ENCODE measurements at places on chromosomes 1 and 21. TPM values are rescaled to one million over a fixed set of nuclear protein-coding genes. Genes with fewer than 3 reads are reported as not detected.
A peak's percentile ranks its signal among the peaks of the same experiment; 100 is the strongest.

GRCh38 chr21:42384156-42384945 is 11.5 kb downstream of the TMPRSS3 start:
- DNase-seq, result no peak

DNA sequence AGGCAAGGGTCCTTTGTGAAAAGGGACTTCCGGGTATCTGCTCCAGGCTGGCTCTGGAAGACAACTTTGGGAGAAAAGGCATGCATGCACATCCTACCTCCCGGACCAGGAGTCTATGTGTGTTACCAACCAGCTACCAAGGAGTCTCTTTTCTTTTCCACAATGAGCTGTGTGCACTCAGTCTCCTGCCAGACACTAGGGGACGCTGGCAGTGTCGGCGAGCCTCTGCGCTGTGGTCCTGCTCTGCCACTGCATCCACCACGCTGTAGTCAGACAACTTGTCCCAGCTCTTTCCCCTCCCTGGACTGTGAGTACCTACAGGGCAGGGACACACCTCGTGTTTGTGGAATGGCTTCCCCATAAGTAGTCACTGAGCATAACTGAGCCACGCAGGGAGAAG is 5.1 kb upstream of the SSR2 start:
- peak; percentile 68 for DNase-seq

DNA sequence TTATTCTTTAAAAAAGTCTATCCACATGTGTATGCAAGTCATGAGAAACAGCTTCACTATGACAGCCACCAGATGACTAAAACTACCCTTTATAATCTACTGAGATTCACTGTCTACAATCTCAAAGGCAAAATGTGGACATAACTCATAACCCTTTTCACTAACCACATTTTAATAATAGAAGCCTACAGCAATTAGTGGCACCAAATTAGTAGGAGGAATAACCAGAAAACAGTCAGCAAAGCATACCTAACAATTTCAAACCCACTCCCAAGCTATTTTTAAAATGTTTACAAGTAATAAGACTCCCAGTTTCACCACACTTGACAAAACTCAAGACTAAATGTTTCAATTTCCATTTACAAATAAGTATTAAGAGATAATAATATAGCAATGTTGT is 442.9 kb downstream of the PTPRC start:
- no peak for DNase-seq

DNA sequence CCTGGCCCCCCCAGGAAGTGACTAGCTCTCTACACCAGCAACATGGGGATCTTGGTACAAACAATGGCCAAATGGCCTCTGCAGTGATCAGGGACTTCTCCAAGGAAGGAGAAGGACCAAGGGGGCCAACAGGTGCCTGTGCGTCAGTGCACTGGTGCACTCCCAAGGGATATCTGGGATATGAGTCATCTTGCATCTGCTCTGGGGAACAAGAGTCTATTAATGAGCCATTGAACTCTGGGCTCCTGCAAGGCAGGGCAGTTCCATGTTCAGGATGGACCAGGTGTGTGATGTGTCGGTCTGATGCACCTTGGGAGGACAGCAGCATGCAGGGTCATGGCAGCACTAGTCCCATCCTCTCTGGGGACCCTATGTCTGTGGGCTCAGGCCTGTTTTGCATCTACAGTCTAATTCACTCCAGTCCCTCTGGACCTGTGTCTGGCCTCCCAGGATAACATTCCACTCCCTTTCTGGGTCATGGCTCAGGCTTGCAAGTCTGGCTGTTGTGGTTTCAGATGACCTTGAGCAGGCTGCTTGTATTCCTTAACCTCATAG is 125.3 kb downstream of the TRABD2B start:
- DNase-seq, result no peak

DNA sequence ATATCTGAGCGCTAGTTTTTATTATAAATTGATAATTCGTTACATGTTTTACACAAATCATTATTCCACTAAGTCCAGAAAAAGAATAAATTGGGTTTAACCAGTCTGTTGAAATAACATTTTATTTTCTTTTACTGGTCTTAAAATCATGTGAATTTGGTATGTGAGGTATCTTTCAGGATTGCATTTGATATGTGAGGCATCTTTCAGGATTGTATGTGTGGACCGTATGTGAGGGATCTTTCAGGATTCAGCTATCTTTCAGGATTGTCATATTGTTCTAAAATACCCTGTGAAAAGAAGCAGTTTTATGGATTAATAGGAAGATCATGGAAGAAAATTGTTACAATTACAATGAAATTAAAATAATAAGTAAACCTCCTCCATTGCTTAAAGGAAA is 42.9 kb downstream of the USP25 start:
- no peak for DNase-seq

- peak; percentile 53 for DNase-seq
Measured at GRCh38 chr1:109040989-109041620, 797 bp downstream of the WDR47 start.

- DNase-seq, result no peak
Measured at GRCh38 chr1:96488777-96489176, 232.8 kb upstream of the PTBP2 start.

- peak; percentile 49 for DNase-seq
Measured at GRCh38 chr1:48572646-48573258, 100.7 kb upstream of the SPATA6 start.

- DNase-seq, result no peak
Measured at GRCh38 chr1:113207019-113207418, 134.0 kb downstream of the LRIG2 start.

DNA sequence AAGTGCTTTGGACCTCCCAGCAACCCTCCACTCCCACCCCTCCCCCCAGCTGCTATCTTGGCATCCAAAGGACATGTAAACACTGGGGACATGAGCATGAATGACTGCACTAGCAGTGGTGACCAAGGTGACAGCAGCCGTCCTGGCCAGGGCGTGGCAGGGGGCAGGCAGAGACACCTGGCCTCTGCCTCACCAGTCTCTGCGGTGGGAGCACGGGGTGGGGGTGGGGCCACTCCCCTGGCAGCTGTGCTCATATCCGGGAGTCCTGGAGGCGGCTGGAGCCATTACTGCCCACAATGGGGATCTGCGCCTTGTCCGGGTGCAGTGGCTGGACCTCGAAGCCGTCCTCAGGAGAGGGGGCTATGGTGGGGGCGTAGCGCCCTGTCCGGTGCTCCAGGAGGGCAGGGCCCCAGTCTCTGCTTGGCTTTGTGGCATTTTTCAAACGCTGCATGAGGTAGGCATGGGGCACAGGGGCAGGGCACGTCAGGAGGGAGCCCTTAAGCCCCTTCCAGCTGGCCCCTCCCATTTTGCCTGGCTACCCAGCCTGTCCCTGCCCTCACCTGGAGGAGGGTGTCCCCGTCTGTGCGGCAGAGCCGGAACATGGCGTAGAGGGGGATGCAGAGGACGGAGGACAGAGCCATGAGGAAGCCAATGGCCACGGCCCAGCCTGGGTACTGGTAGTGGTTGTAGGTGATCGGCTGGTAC is 6.0 kb downstream of the CCDC24 start:
- DNase-seq, result no peak

DNA sequence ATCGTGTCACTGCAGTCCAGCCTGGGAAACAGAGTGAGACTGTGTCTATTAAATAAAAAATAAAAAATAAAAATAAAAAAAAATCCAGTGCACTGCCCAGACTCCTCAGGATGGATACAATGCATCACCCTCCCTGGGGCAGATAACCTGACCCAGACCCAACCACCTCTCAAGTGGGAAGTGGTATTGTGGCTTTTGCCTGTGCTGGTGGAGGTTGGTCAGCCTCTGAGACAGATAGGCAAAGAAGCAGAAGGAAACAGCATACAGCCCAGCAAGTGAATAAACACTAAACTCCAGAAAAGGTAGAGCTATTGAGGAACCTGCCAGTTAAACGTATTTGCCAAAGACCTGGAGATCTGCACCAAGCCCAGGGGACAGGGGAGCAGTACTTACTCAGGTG is 22.0 kb downstream of the HHIPL2 start:
- no peak for DNase-seq

DNA sequence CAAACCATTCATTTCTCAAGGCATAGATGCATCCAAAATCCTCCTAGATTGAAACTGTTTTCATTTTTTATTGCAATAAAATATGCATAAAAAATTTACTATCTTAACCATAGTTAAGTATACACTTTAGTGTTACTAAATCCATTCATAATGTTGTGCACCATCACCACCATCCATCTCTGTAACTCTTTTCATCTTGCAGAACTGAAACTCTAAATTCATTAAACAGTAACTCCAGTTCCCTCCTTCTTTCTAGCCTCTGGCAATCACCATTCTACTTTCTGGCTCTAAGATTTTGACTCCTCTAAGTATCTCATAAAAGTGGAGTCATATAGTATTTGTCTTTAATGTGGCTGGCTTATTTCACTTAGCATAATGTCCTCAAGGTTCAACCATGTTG is 236.8 kb downstream of the SMYD3 start:
- DNase-seq, result no peak

GRCh38 chr21:20250337-20250736 is 747.9 kb upstream of the NCAM2 start:
- DNase-seq, result no peak

DNA sequence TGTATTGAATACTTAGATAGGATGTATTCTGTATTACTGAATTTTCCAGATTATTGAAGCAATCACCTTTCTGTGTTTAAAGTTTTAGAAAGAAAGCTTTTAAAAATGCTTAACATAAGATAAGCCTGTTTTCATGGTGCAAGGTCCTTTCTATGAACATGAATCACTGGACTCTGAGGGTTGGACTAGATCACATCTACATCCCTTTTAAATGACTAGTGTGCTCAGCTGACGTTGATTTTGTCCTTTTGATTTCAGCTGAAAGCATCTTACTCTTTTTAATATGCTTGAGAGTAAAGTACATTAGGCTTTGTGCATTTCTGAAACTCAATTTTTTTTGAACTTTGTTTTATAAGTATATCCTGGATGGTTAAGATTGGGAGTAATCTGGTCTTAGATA is 16.2 kb downstream of the MIER1 start:
- no peak for DNase-seq

DNA sequence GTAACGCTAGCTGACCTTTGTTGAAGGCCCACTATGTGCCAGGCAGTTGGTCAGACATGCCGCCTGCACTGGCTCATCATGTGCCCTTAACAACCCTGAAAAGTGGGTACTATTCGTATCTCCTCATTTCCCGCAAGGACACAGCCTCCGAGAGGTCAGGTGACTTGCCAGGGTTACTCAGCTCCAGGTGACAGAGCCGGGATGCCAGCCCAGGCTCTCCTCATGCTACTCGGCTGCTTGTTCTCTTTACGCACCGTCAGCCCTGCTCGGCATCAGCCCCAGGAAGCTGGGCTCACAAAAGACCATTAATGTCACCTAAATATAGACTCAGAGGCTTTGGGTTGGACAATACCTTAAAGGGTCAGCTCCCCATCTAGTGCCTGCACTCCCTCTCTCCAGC is 29.0 kb downstream of the GRHL3 start:
- no peak for DNase-seq

- peak; percentile 58 for DNase-seq
Measured at GRCh38 chr1:36384542-36385409, 948 bp downstream of the STK40 start.

DNA sequence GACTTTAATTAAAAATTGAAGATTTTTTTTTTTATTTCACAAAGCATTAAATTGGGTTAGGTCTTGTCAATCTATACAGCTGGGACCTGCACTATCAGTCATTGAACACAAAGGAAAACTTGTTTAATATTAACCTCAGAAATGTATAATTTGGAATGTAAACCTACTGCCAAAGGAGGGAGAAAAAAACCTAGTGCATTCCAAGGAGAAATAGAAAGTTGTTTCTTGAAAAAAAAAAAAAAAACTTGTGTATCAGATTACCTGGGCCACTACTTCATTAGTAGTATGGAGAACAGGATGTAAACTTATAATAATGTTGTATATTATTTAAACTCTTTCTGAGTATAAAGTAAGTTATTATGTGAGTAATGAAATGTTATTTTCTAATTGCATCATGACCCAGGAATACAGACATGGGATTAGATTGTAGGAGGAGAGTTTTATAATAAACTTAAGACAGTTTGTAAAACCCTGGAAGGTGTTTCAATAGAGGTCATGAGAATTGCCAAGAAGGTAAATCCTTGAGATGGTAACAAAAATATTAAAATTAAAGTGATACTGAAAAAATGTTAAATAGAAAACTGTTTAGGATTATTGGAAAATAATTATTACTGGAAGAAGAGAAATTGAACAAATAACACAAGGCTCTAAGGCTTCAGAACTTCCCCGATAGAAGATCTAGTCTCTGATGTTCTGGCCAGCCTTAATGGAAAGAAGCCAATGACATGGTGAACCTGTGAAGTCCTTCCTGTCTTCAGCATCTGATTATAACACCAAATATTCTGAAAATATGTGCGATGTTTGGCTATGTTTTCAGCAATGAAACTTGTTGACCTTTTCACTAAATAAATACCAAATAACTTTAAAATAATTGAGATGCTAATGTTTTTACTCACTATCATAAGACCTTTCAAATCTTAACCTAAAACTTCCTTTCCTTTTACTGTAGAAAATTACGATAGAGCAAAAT is 412.8 kb upstream of the LYPLAL1 start:
- no peak for DNase-seq

- DNase-seq, result no peak
Measured at GRCh38 chr1:204782118-204782700, 88.5 kb upstream of the NFASC start.

DNA sequence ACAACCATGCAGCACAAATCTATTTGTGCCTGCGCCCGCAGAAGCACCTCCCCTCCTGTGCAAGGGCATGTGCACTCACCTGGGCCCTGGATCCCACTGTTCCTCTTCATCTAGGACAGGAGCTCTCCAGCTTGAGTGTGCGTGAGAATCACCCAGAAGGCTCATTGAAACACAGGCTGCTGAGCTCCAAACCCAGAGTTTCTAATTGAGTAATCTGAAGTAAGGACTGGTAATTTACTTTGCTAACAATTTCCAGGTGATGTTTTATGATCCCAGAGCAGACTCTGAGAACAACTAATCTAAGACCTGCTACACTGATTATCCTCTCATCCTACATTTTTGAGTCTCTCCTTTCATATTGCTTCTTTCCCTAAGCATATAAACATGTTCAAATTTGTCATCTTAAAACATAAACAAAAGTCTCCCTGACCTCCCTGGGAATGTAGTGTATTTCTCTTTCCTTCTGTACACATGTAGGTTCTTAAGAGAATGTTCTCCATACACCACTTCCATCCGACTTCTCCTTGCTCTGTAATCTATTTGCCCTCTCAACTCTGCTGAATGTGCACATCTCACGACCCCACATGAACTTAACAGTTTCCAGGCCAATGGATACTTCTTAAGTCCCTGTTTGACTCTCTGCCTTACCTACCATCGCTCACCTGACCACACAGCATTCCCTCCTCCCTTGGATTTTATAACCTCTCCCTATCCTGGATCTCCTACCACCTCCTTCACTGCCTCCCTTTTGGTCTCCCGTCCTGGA is 522.5 kb downstream of the SMYD3 start:
- DNase-seq, result no peak

AADACL3 gene
- not detected for total RNA-seq

FBXO2 gene
- 1.6 TPM for total RNA-seq

CTNNBIP1 gene
- 7.5 TPM for total RNA-seq

KANK4 gene
- total RNA-seq, result not detected

ANKRD45 gene
- 0.11 TPM for total RNA-seq

KRTAP21-2 gene
- not detected for total RNA-seq

SPATA21 gene
- not detected for total RNA-seq

PRKAB2 gene
- 4.8 TPM for total RNA-seq

EDARADD gene
- total RNA-seq, result 2.8 TPM

DYNLT4 gene
- 0.32 TPM for total RNA-seq

SSU72 gene
- total RNA-seq, result 105 TPM
